Fibroblast of pulmonary artery (primary cell): ENCODE measurements at places on chromosomes 13 and 19.

DNA sequence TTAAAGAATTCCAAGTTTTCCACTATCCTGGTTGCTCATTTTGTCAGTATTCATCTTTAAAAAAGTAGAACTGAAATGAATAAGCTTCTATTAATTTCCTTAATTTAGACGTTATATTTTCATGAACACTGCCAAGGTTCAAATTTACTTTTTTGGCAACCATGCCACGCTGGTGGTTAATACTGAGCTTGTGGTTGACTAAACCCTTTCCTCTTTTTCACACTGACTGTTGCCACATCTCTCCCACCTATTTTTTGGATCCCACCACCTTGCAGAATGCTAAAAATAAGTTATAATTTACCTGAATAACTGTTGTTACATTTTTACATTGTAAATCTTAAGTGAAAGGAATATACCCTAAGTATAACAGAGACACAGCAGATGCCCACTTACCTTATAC, 45.0 kb downstream of the FLT3 start:
- DNase-seq = no peak

DNA sequence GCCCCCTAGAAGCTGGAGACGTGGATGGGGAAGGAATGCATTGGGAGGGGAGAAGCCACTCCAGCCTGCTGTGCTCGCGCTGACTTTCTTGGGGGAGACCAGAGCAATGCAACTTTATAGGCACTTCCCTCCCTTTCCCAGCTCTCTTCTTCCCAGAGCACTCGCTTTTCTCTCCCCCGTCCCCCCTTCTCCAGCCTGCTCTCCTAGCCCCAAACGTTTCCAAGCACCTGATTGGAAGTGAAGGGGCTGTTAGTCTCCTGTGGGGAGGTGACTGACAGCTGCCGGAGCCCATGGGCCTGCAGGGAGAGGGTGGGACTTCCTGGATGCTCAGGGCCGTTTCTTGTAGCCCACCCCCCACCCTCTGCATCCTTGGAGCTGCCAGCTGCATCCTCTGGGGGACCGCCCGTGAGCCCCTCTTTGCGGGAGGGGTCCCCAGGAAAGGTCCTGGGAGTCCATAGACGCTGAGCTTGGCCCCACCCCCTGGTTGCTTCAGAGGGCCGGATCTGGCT, 2.5 kb downstream of the HDGFL2 start:
- peak; percentile 67 for DNase-seq

DNA sequence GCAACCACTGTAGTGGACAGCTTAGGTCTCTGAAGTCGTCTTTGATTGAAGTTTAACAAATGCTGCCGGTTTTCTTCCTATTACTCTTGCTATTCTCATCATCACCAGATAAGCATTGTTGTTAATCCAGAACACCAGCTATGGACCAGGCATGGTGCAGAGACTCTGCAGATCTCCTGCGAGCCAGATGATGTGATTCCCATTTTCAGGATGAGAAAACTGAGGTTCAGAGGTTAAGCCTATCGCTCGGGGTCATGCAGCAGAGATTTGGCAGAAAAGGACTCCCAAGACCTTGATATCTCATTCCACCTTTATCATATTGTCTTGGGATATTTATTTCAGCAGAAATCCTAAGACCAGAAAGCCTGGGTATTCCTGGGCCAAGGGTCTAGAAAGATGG, 16.5 kb upstream of the CABP5 start:
- DNase-seq = no peak

GRCh38 chr13:29709407-29710069, 114.0 kb upstream of the SLC7A1 start:
- no peak for DNase-seq

DNA sequence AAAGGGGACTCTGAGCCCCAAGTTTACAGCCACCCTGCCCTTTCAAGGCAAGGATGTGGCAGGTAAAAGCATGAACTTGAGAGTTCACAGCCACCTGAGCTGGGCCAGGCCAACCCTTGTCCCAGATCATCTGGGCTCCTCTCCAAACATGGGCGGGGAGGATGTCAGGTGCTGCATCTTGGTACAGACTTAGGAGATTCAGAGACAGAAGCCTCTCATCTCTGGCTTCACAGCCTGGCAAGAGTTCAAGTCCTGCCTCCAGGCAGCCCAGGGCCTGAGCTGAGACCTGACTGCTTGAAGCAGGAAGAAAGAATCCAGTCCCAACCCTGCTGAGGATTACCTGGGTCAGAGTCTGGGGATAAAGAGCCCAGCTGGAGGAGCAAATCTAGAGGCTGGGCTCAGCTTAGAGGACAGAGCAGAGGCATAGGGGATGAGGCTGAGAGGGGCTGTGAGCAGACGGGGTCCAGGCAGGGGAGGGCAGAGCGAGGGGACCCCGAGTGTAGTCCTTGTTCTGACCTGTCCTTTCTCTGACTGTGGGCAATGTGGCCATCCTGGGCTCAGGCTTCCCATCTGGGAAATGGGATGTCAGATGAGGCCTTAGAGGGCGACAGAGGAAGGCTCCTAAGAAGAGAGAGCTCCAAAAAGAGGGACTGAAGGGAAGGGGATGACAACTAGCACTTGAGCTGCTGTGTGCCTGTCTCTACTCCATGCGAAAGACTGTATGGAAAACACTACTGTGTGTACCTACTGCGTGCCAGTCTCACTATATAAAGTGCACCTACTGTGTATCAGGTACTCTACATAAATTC, 6.6 kb upstream of the OR10H5 start:
- no peak for DNase-seq

GRCh38 chr19:5628461-5628860, 5.6 kb downstream of the SAFB start:
- DNase-seq = no peak

GRCh38 chr19:39136225-39136940, 10.8 kb downstream of the PAK4 start:
- no peak for DNase-seq

- DNase-seq = no peak
Measured at GRCh38 chr19:15128162-15128770, 21.1 kb downstream of the SYDE1 start.

DNA sequence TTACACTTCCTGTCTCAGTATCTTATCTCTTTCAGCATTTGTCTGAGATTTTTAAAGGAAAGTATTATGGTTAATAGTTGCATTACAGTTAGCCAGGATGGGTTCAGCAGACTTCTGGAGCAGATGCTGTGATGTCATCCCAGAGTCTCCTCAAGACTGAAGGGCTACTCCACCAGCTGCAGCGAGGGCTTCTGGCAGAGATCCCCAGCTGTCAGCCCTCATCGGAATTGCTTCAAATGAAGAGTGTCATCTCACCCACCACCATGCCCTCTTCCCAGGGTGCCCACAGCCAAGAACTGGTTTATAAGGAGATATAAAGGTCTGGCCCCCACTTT, 84.4 kb downstream of the FAM216B start:
- no peak for DNase-seq

DNA sequence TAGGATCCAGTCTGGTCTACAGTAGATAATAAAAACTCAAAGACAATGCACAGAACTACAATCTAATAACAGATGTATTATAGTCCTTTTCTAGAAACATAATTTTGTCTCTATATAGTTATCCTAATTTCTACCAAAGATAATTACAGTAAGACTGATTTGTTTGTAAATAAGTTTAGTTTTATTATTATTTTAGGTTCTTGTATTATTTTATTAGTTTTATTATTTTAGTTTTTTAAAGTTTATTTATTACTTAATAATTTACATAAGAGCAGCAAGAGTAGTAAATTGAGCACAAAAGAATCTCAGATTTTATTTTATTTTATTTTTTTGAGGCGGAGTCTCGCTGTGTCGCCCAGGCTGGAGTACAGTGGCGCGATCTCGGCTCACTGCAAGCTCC, 22.3 kb upstream of the ZNF227 start:
- no peak for DNase-seq

- DNase-seq = no peak
Measured at GRCh38 chr13:29800687-29801086, 49.7 kb downstream of the UBL3 start.

- no peak for DNase-seq
Measured at GRCh38 chr19:47027586-47028088, 8.0 kb downstream of the NPAS1 start.

- DNase-seq = peak; percentile 20
Measured at GRCh38 chr13:60118696-60119400, 44.9 kb downstream of the DIAPH3 start.

DNA sequence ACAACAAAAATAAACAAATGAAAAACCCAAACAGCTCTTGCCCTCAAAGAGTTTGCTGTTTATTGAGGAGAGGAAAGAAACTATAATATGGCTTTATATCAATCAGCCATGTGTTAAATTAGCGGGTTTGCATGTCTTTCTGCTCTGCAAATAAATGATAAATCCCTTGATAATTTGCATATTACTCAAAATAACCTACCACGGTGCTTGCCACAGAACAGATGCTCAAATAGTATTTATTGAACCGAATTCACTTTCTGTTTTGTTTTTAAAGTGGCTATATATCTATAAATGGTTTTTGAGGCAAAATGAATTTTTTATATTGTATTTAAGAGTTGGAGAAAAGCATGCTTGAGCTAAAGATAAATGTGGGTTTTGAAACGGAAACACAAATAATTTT, 428.1 kb downstream of the ITGBL1 start:
- DNase-seq = no peak

- no peak for DNase-seq
Measured at GRCh38 chr13:42056583-42056982, 8.1 kb downstream of the DGKH start.

- DNase-seq = no peak
Measured at GRCh38 chr13:80361298-80361697, 20.4 kb upstream of the SPRY2 start.

GRCh38 chr13:104288496-104288895, 1222.3 kb upstream of the SLC10A2 start:
- no peak for DNase-seq

- DNase-seq = no peak
Measured at GRCh38 chr13:30819136-30819888, 84.0 kb downstream of the ALOX5AP start.

- DNase-seq = no peak
Measured at GRCh38 chr19:19447536-19448237, 42.2 kb downstream of the GATAD2A start.

DNA sequence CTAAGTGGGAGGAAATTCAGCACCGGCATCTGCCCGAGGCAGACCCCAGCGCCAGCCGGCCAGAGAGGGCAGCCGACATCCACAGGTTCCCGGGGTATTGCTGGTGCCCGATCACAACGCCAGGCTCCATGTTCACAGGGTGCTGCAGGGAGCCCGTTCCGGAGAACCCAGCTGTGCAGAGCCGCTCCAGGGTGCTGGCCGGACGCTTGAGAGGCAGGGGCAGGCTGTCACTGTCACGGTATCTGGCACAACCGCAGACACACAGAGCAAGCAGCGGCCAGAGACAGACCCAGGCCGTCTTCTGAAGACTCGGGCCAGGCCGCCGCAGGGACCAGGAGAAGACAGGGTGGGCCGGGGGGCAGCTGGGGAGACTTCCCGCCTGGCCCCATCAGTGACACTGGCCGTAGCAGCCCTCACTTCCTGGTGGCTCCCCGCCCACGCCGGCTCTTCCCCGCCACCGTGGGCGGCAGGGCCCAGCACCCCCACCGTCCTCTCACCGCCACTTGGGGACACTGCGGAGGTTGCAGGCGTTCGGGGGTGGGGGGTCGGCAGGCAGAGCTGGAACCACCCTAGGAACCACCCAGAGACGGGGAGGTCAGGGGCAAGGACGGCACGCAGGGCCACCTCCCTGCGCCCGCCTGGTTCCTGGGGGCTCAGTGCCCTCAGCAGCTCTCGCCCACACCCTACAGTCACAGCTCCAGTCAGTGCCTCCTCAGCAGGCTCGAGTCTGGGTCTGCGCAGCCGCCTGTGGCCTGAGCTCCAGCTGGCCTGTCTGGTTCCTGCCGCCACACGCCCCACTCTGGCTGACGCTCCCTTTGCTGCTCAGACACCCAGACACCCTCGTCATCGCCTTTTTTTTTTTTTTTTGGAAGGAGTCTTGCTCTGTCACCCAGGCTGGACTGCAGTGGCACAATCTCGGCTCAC, 3.8 kb downstream of the RNF126 start:
- DNase-seq = no peak

GRCh38 chr13:110331362-110331761, 24.3 kb downstream of the COL4A2 start:
- DNase-seq = no peak

DNA sequence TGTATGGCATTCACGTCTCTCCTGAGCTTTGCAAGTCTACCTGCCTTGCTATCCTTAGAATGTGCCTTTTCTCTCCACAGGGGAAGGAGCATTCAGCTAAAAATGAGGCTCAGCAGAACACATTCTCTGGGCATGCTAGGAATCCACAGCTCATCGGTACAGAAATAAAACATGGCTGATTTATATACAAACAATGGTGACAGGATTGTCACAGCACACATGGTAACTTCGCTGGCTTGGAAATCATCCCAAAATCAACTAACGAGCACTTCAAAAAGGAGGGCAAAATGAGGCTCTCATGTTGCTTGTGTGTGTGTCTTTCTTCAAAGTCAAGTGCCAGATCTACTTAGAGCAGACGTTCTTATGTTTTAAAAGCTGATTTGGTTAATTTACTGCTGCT, 373.0 kb downstream of the FGF14 start:
- no peak for DNase-seq

GRCh38 chr13:40626977-40627376, 39.5 kb downstream of the FOXO1 start:
- DNase-seq = no peak

- peak; percentile 89 for DNase-seq
Measured at GRCh38 chr13:111006506-111007031, 91.7 kb upstream of the ANKRD10 start.

- no peak for DNase-seq
Measured at GRCh38 chr13:43676320-43676719, 110.5 kb downstream of the ENOX1 start.

DNA sequence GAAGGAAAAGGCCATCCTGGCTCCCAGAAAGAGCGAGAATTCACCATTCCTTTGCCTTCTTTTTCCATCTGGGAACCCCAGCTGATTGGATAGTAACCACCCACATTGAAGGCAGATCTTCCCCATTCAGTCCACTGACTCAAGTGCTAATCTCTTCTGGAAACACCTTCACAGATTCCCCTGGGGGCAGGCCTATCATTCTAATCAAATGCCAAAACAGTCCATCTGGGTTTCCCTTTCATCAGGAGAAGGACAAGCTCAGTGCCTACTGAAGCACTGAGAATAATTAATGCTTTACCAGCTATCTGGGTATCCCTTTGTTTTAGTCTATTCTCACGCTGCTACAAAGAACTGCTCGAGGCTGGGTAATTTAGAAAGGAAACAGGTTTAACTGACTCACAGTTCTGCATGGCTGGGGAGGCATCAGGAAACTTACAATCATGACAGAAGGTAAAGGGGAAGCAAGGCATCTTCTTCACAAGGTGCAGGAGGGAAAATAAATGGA, 293.2 kb downstream of the ENOX1 start:
- no peak for DNase-seq

DNA sequence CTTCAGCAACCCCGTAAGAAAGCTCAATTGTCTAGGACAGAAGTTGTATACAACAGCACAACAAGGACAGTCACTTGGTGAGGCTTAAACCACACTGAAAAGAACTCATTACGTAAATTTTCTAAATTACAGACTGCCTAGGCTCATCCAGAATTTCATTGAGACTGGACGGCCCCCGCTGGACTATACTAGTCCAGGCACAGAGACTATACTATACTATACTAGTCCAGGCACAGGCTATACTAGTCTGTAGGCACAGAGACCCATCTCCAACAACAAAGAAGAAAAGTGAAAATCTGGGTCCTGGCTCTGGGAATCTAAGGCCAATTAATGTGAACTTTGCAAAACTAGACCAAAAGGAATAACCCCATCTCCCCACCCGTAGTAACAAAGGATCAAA, 700 bp downstream of the ZNF816 start:
- no peak for DNase-seq

- DNase-seq = no peak
Measured at GRCh38 chr19:48127561-48127960, 16.9 kb upstream of the PLA2G4C start.

- DNase-seq = no peak
Measured at GRCh38 chr19:17001603-17002183, 24.9 kb downstream of the CPAMD8 start.
